Femur (tissue), 1 donor: ENCODE measurements at places on chromosomes 6 and 20.

DNA sequence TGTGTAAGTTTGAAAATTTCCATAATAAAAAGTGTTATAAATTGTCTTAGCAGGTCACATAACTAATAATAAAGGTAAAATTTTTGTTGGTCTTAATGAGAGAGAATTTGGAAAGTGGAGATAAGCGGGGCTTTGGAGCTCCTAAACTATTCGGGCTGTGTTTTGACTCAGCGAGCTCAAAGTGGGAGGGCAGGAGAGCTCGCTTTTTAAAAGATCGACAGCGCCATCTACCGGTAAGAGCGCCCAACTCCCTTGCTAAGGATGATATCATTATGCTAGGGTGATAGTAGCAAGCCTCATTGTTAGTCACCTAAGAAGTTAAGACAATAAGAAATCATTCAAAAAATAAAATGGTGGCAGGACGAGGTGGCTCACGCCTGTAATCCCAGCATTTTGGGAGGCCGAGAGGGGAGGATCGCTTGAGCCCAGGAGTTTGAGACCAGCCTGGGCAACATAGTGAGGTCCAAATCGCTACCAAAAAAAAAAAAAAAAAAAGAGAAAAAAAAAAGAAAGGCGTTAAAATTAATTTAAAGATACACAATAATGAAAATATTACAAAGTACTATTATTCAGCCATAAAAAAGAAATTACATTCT, 24.8 kb downstream of the C6orf15 start:
- DNase-seq = peak; percentile 87

DNA sequence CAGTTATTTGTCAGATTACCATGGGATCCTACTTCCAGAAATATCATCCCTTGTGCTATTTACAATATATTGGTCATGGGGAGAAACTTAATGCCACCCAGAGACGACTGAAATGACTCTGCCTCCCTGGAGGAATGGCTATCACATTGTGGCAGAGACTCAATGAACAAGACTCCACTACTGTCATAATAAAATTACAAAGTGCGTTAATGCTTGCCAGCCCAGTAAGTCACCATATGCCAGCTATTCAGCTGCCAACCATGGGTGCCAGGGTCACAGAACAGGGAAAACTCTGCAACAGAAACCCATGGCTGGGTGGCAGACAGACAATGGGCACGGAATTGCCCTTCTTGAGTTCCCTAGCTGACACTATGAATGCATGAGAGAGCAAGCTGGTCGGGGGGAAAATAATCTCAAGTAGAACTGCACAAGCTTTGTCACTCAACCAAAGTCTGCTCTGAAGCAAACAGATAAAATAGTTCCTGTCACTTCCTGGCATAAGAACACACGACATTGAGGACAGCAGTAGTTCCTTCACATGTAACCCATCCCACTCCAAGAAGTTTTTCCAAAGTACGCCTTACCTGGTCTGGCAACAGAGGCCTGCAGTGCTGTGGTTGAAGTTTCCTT, 32.1 kb downstream of the TP53INP2 start:
- DNase-seq = no peak

GRCh38 chr20:47642118-47642517, 140.4 kb downstream of the NCOA3 start:
- DNase-seq = no peak

DNA sequence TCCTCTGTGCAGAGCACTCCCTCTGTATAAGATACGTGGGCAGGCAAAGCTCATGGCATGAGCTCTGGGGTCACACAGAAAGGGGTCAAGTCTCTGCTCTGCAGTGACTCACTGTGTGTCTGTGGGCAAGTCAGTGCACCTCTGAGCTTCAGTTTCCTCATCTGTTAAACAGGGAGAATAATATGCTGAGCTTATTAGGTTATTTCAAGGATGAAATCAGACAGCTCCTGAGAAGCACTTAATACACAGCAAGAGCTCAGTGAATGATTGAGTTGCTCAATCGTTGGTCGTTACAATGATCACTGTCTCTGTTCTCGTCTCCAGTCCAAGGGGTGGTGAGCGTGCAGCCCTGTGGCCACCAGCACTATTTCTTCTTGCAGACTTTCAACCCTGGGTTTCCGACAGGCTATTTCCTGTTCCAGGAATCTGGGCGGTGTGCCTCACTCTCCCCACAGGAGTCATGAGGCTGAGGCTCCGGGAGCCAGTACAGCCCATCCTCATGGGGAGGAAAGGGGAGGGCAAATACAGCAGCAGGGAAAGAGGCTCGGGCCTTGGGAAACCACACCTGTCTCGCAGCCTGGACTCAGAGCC, 28.9 kb downstream of the KIAA1755 start:
- peak; percentile 70 for DNase-seq

DNA sequence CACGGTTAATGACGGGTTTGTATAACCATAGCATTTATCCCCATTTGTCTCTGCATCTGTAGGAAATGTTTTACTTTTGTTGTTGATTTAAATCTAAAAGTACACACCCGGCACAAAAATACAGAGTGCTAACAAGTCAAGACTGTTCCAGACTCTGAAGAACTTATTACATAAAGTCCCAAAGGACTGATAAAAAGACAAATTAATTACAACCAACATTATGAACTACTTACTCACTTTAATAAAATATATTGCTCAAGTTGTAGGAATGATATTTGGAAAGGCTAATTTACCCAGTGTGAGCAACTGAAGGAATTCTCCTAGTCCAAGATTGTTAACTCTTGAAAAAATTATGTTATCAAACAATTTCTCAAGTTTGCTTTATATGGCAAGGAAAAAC, 115.6 kb downstream of the KIF13A start:
- DNase-seq = no peak

GRCh38 chr6:4610256-4610655, 165.9 kb upstream of the CDYL start:
- no peak for DNase-seq

DNA sequence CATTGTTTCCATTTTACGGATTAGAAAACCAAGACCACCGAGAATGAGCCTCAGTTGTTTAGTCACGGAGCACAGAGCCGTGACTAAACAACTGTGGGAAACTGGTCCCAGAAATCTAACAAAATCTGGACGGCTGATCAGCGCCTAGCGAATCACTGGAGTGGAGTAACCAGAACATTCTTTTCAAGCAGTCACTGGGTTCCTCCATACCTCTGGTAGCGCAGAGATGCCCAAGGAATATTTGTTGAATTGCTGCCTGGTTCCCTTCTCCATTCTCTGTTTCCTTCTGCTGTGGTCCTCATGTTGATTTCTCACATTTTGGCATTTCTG, 62.0 kb downstream of the GPX5 start:
- DNase-seq = peak; percentile 22

GRCh38 chr6:121608270-121608669, 172.8 kb downstream of the GJA1 start:
- no peak for DNase-seq

- no peak for DNase-seq
These were observed 301.0 kb downstream of the CENPW start for GRCh38 chr6:126640921-126641320.

- DNase-seq = no peak
These were observed 105.9 kb downstream of the MYB start for GRCh38 chr6:135286962-135287538.

DNA sequence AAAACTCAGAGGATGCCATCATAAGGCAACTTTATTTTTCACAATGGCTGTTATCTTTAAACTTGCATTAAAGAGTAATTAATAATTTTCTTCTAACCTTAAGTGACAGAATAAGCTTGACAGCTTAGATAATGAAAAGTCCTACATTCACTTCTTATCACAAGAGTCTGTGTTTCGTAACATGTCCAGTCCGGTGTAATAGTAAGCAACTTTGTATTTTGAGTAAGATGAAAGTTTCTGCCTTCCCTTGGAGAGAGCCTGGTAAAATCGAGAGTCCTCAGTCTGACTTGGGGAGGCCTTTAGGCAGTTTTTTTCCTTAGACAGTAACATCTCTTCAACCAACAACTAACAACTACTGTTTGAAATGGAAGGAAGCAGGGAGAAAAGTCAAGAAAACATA, 195.6 kb downstream of the GRM1 start:
- DNase-seq = no peak

- DNase-seq = no peak
These were observed 97.0 kb downstream of the KCNB1 start for GRCh38 chr20:49385465-49385864.

DNA sequence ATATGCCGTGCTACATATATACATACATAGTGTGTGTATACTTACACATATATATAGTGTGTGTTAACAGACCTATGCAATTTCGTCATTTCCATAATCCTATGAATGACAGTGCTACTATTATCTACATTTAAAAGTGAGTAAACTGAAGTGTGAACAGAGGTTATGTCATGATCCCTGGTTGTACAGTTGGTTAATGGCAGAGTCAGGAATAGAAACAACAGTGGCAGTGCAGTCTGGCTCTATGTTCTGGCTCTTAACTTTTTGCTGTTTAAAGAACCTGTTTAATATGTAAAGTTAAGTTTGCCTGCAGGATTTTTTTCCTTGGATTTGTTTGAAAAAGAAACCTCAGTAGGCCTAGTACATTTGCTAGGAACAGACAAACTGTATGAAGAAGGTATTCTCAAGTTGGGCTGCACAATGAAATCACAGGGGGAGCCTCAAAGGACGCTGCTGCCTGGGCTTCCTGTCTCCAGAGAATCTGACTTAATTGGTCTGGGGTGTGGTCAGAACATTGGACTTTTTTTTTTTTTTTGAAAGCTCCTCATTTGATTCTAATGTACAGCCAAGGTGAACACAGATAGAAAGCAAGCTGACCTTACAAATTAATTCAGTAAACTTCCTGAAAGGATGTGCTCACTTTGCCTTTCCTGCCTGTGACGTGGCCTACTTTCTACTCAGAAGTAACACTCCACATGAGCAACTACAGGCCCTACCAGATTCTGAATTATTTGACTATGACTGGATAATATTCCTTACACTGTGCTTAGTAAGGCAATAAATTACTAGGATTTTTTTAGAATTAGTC, 29.4 kb downstream of the PLCB1 start:
- DNase-seq = no peak

GRCh38 chr6:12569646-12570045, 146.9 kb upstream of the PHACTR1 start:
- no peak for DNase-seq

GRCh38 chr6:37021356-37022129, 16.1 kb downstream of the FGD2 start:
- no peak for DNase-seq

- DNase-seq = no peak
These were observed 199.5 kb upstream of the FAM83B start for GRCh38 chr6:54646951-54647664.

DNA sequence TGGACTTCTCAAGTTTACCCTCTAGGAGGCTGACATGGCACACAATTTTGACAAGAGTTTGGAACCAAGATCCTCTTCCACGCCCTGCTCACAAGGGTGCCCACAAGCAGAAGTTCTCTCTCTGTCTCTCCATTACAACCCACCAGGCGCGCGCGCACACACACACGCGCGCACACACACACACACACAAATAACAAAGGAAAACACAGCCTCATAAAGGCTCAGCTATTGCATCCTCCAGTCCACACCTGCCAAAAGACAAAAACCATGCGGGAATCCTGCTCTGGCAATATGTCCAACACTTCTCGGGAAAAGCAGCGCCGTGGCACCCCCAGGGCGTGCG, 870 bp downstream of the PAK5 start:
- no peak for DNase-seq

- no peak for DNase-seq
These were observed 413.2 kb upstream of the GJE1 start for GRCh38 chr6:141719476-141719875.

DNA sequence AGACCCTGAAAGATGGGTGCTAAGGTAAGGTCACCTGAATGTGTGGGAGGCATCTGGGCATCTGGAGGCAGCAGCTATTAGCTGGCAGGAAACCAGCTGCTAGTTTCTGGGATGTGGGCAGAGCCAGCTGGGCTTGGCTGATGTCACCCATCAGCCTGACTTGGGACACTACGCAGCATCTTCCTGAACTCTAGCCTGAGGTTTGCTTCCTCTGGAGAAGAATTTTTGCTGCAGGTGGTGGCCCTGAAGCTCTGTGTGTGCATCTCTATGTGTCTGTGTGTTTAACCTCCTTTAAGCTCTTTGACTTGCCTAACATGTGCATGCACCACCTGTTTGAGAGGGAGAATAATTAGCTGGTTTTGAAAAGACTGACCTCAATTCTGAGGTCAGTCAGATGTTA, 465.1 kb upstream of the CHD6 start:
- no peak for DNase-seq

DNA sequence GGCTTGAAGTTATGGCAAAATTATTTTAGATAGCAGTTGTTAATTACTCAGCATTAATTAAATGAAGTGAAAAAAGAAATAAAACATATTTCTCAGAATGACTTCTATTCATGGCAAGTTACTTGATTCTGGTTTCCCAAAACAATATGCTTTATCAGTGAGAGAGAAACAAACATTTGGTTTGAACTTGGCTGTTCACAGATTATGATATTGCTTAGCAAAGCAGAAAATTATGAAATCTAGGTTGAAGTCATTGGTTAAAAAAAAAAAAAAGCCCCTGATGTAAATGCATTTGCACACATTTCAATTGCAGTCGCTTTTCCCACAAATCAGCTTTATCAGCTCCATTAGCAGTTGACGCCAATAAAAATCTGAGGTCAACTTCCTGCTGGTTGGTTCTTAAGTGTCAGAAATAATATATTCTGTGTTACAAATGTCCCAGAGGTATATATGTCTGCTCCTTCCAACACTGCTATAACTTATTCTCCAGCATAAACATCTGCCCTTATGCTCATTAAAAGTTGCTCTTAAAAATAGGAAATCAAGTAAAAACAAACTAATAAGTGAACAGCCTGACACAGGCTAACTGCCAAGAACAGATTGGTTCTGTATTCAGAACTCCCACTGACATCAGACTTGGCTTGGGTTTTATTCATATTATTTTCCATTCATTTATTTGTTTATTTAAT, 275.4 kb downstream of the PHF3 start:
- no peak for DNase-seq

DNA sequence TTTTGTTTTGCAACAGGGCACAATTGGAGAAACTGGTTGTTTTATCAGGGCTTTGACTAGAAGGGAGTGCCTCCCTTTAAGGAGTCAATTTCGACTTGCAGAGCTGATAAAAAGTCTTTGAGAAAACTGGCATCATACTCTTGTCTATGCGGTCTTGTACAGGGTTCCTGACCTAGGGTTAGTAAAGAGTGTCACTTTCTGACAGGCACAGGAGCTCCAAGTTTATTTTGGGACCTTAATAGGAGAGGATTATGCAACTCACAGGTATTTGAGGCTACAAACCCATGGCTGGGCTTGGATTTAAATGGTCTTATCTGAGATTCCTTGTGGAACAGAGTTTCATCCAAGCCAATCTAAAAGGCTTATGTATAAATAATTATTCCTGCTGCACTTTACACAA, 365.4 kb downstream of the HTR1B start:
- DNase-seq = no peak
